ENCODE measurements at places on chromosomes 6 and 20. TPM values are rescaled to one million over a fixed set of nuclear protein-coding genes. Genes with fewer than 3 reads are reported as not detected.
A peak's percentile ranks its signal among the peaks of the same experiment; 100 is the strongest.

The OPRL1 gene
- 1.0 TPM for total RNA-seq

The IPCEF1 gene
- 96.8 TPM for total RNA-seq

The IP6K3 gene
- total RNA-seq: not detected

The KIF25 gene
- total RNA-seq: not detected

The KIF3B gene
- total RNA-seq: 7.3 TPM

The HUS1B gene
- total RNA-seq: 3.1 TPM

The CEBPB gene
- total RNA-seq: 43.9 TPM

The MCHR2 gene
- not detected for total RNA-seq

The RIPK1 gene
- 17.2 TPM for total RNA-seq

The PHACTR1 gene
- 1.3 TPM for total RNA-seq

The CTAGE9 gene
- total RNA-seq: not detected

The RHAG gene
- total RNA-seq: not detected

The HTR1B gene
- not detected for total RNA-seq

The FAM135A gene
- 5.6 TPM for total RNA-seq

- no peak for DNase-seq
- H3K4me3 ChIP-seq: no peak overlapping the region
- no peaks in the 10 kb centered on the region for H3K36me3 ChIP-seq
These were observed 39.0 kb downstream of the NCOA3 start for GRCh38 chr20:47540443-47541354.

GRCh38 chr20:53950031-53950430 lies 120.4 kb downstream of the BCAS1 start:
- H3K4me3 ChIP-seq: no peak overlapping the region
- H3K4me1 ChIP-seq: peaks cover 31% of the 10 kb centered on the region
- no peak for DNase-seq
- H3K36me3 ChIP-seq: no peaks in the 10 kb centered on the region
- no peaks in the 10 kb centered on the region for H3K27me3 ChIP-seq

GRCh38 chr6:132228894-132229293 lies 172.4 kb downstream of the MOXD1 start:
- no peaks in the 10 kb centered on the region for H3K36me3 ChIP-seq
- no peak overlapping the region for H3K27ac ChIP-seq
- H3K27me3 ChIP-seq: no peaks in the 10 kb centered on the region

DNA sequence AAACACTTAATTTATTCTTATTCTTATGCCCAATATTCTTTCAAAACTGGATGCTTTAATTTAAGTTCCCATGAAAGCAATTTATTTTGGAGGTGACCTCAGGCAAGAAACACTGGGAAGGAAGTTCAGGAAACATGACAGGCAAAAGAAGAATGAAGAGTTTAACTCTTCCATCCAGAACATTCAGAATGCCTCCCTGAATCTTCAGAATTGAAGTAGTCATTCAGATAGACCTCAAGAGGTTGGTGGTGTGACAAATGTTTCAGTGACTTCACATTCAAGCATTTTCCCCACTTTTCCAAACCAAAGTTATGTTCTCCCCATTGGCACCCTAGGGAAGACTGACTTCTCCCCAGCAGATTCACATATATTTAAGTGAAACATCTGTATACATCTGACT lies 110.5 kb downstream of the HAO1 start:
- no peak overlapping the region for H3K27ac ChIP-seq
- DNase-seq: no peak
- H3K4me1 ChIP-seq: no peaks in the 10 kb centered on the region
- H3K27me3 ChIP-seq: no peaks in the 10 kb centered on the region
- no peaks in the 10 kb centered on the region for H3K36me3 ChIP-seq

- no peaks in the 10 kb centered on the region for H3K27me3 ChIP-seq
- no peaks in the 10 kb centered on the region for H3K4me1 ChIP-seq
These were observed 1088.2 kb upstream of the CITED2 start for GRCh38 chr6:140462453-140463311.

DNA sequence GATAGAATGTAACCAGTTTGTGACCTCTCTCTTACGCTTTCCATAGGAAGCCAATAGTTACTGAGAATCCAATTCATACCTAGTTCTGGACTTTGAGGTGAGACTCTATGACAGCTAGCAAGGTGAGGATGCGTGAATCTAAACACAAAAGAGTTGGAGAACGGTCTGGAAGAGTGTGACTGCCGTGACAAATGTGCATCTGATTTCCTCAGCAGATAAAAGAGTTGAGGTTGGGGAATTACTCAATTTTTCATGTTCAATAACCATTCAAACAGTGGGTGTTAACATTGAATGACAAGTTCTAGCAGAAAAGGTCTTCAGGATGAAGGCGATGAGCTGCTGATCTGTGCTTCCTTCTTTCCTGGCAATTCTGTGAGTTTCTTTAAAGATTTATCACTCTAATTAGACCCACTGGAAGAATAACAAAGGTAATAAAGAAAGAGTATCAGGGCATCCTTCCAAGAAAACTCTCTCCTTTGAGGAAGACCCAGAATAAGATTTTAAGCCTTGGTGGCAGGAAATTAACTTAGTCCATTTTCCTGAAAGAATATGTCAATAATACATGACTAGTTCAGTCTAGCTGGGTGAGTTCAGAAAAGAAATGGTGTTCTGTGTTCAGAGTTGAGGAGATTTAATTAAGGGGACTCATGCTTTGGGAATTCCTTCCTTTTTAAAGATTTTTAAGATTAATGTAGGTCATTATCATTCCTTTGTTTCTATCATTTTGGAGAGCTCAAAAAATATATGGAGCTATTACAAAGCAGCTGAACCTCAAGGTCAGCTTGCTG lies 24.5 kb downstream of the KIF3B start:
- no peak overlapping the region for H3K4me3 ChIP-seq
- no peaks in the 10 kb centered on the region for H3K4me1 ChIP-seq
- peaks cover 3% of the 10 kb centered on the region for H3K36me3 ChIP-seq
- no peak overlapping the region for H3K27ac ChIP-seq

DNA sequence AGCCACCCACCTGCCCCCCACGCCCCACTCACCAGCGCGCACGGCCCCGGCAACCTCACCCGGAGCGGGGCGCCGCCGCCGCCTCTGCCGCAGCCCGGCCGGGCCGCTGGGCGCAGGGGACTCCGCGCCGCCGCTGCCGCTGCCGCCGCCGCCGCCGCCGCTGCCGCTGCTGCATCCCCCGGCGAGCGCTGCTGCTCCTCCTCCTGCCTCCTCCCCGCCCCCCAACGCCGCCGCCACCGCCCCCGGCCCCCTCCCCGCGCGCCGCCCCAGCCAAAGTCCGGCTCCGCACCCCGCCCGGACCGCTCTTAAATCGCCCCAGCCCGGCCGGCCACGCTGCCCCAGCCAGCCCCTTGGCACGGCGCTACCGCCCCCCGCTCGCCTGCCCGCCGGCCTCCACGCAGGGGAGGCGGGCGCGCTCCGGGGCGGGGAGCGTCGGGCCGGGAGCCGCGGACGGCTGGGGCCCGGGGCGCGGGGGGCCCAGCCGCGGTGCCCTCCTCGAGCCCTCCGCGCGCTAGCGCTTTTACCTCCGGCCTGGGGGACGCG lies at the start of gene SULF2:
TSS of gene SULF2 (minus strand) at position 171 of the 543 bp plus-strand sequence. CDS start 28,118 bp downstream, outside the sequence.
- peaks cover 52% of the 10 kb centered on the region for H3K27me3 ChIP-seq
- H3K36me3 ChIP-seq: no peaks in the 10 kb centered on the region
- H3K4me3 ChIP-seq: peak within 1 kb of the TSS; percentile 28

DNA sequence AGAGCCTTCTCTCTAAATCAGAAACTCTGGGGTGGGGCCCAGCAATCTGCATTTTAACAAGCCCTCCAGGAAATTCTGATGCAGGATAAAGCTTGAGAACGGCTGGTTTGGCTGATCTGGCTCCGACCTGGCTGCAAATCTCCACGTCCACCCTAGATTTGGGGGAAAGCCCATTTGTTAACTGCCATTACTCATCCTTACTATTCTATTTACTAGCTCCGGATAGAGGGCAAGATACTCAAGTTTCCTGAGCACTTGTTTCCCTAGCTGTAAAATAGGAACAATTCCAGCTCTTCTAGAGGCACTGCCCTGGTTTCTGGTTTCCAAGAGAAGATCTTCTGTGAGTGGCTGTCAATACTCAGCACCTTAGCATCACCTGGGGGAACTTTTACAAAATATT lies 44.4 kb downstream of the DAAM2 start:
- no peaks in the 10 kb centered on the region for H3K4me1 ChIP-seq
- no peak overlapping the region for H3K27ac ChIP-seq

DNA sequence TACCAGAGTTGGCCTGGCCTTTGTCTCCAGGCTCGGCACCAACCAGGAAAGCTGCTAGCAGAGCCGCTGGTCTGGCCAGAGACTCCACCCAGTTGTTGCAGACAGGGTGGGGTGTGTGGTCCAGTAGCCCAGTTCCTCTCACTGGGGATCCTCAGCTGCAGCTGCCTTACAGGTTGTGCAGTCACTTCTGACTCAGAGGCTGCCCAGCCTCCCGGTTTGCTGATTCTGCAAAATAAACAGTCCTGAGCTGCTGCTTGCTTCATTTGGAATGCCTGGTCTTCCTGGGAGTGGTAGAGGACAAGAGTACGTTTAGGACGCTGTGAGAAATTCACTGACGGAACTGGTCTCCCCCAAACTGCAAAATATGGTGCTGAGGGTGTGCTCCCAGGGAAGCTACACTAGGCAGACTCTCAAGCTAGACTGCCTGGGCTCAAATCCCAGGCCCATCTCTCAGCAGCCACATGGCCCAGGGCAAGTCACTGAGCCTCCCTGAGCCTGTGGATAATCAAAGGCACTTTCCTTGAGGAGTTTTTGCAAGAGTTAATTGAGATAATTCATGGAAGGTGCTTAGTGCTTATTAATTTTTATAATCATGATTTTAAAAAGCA lies 246.1 kb downstream of the TFAP2C start:
- H3K4me3 ChIP-seq: no peak overlapping the region
- no peak for DNase-seq
- no peaks in the 10 kb centered on the region for H3K36me3 ChIP-seq
- H3K27ac ChIP-seq: no peak overlapping the region

- H3K4me1 ChIP-seq: peaks cover 23% of the 10 kb centered on the region
- H3K27ac ChIP-seq: no peak within 1 kb of the TSS
- H3K4me3 ChIP-seq: peak within 1 kb of the TSS; percentile 91
- no peaks in the 10 kb centered on the region for H3K36me3 ChIP-seq
- DNase-seq: peak; percentile 37
These were observed at the start of gene UTRN for GRCh38 chr6:144284783-144285547. Gene UTRN, plus strand, starts transcription at chr6:144285335. Its CDS starts 6,494 bp downstream, at chr6:144291829.

DNA sequence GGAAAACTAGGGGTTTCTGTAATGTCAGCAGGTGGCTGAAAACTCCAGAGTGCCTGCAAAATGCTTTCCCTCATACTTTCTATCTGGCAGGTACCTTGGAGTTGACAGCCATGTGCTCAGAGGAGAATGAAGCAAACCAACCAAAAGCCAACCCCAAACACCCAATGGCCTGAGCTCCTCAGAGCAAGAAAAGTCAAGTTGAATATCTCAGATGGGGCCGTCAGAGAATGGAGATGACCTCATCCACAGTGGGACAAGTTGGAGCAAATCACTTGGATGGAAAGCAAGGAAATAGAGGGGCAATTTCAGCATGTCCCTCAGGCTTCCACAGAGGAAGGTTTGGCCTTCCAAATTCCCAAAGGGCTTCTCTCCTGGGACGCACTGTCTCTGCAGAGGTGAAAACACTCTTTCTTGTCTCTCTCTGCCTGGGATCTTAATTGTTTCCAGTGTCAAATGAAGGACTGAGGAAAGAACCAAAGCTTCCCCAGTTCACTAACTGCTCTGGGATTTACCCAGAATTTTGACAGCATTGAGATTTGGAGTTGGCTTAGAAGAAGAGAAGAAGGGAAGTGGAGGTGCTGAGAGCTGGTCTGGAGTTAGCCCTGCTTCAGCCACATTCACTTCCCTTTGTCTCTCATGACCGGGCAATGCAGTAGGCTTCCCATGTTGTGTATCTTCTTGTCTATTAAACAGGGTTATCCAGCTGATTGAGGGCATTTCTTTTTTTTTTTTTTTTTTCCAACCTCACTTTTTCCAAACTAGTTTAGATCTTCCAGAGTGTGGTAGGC lies 42.2 kb downstream of the PRND start:
- no peaks in the 10 kb centered on the region for H3K36me3 ChIP-seq
- H3K27me3 ChIP-seq: no peaks in the 10 kb centered on the region
- no peak overlapping the region for H3K27ac ChIP-seq
- H3K4me1 ChIP-seq: peaks cover 10% of the 10 kb centered on the region
- no peak for DNase-seq

DNA sequence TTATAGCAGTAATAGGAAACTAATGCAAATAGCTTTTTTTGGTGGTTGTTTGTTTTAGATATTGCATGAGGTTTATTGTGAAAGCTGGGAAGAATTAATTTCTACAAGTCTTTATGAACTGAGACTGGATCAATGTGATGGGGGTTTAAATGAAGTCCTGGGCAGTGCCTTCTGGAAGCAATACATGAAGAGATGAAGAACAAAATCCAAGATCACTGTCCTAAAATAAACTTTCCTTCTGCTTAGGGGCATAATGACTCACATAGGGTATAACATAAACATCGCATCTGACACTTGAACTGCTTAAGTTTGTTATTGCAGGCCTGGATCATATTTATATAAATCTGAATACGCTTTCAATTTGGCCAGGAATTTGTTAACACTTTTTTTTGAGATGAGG lies 20.9 kb upstream of the SHLD1 start:
- no peak for DNase-seq
- H3K36me3 ChIP-seq: no peaks in the 10 kb centered on the region
- H3K27ac ChIP-seq: no peak overlapping the region
